ENCODE measurements at places on chromosomes 4 and X.

DNA sequence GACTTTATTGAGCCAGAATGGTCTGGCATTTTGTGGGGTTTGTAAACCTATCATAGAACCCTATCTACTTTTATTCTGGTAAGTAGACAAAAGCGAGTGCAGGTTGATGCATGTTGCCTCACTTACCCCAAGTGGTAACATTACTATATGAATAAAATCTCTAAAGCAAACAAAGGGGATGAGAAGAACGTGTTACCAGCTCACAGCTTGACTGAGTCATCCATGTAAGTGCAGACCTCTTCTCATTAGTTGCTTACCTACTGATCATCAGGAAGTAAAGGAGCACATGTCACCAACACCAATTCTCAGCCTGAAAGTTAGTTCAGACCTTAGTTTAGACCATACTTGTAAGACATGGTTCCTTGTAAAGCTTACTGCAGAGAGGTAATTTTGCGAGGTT lies 1328.3 kb downstream of the C4orf33 start:
- no peak for DNase-seq

GRCh38 chrX:15948318-15948660 lies 93.7 kb upstream of the AP1S2 start:
- DNase-seq = no peak

GRCh38 chr4:20078644-20079043 lies 173.1 kb upstream of the SLIT2 start:
- DNase-seq = no peak

GRCh38 chr4:153759407-153760316 lies at the start of gene RNF175:
RNF175 (minus strand) TSS chr4:153760024; CDS start chr4:153759862, 162 bp downstream.
- no peak for DNase-seq

GRCh38 chr4:145865274-145865941 lies 73.2 kb downstream of the ZNF827 start:
- no peak for DNase-seq

DNA sequence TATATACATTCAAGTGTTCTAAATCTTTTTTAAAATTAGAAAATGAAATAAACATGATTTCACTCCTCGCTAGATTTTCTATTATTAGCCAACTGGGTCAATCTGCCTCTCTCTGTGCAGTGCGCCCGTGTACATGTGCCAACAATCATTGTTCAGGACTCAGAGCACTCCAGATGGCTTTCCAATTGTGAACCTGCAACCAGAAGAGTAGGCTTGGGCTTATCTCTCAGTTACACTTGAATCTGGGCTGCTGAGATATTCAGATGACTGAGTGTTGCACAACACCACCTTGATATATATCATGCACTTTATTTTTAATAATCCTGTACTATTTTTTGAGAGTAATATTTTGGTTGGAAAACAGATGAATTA lies 184.0 kb upstream of the FSTL5 start:
- no peak for DNase-seq

DNA sequence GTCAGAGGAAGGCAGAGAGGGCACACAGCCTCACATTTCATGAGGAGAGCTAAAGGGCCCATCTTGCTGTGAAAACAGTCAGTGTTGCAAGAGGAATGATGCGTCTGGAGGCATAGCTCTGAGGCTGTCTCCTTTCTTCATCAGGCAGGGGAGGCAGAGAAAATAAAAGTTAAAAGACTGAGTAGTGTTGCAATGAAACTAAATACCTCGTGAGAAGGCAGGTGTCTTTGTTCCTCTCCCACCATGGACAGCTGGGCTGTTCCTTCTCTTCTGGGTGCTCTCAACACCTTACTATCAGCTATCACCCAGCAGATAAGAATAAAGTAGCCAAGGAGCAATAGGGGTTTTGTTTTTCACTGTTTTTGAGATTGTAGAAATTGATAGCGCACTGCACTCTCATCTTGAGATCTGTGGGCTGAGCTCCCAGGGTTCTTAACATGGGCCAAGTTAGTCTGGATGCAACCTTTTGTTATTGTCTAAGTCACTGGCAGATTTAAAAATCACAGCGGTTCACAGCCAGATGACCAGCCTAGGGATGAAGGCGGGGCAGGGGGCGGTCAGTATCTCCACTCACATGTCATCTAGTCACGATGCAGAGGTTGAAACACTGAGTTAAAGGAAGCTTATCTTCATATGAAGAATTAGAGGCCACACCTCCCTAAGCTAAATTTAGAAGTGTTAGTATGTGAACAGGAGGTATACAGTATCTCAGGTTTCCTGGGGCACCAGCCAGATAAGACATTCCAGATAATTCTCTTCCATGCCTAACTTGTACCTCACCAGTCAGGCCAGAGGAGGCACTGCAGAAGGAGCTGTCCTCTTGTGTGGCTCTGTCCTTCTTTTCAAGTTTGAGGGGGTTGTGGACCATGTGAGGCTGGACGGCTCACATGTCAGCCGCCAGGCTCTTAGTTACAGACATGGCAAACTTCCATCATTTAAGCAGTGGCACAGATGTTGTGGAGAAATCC lies 36.9 kb downstream of the PARM1 start:
- no peak for DNase-seq

DNA sequence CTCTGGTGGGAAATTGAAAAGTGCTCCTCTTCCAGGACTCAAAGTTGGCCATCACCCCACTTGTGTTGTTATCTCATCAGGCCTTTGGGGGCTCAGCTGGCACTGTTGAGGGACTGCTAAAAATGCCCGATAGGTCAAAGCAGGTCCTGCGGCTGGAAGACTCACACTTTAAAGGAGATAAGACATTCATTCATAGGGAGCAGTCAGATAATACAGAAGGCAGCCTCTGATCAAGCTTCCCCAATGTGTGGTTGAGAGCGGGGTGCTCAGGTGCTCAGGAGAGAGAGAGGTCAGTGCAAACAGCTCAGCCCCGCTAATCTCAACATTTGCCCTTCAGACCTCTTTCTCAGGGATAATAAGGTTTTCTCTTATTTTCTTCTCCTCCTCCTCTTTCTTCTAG lies 70.3 kb downstream of the TMEM154 start:
- DNase-seq = no peak

DNA sequence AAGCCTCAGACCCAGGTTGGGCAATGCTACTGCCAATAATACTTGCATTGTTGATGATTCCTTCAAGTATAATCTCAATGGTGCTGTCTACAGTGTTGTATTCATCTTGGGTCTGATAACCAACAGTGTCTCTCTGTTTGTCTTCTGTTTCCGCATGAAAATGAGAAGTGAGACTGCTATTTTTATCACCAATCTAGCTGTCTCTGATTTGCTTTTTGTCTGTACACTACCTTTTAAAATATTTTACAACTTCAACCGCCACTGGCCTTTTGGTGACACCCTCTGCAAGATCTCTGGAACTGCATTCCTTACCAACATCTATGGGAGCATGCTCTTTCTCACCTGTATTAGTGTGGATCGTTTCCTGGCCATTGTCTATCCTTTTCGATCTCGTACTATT lies 7.4 kb downstream of the LPAR4 start:
- no peak for DNase-seq

GRCh38 chrX:153631907-153632594 lies 15.0 kb upstream of the DUSP9 start:
- DNase-seq = no peak

DNA sequence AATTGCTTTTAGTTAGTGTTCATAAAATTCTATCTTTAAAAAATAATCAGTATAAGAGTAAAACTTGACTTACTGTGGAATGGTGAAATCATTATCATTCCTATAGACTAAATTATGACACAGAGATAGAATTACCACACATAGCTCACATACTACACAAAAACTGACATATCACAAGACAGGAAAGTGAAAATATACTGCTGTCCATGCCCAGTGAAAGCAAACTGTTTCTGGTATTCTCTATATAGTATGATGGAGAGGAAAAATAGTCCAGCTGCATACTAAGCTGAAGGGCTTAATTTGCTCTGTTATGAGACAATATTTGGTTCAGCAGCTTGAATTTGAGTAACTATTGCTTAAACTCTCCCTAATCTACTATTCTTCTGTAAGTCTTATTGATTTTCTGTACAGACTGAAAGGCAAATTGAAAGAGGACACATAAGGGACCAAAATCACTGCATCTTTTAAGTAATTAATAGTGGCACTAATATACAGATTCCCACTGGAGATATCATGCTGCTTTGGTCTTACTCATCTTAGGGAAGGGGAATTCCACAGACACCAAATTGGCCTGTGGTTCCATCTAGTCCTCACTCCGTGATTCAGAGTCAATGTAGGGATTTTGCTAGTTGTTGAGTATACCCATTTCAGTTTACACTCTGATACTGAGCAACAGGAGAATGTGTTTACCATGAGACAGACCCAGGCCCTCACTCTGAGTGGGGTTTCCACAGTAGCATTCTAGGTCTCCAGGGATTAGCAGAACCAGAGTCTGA lies 47.4 kb upstream of the AGA start:
- DNase-seq = no peak

DNA sequence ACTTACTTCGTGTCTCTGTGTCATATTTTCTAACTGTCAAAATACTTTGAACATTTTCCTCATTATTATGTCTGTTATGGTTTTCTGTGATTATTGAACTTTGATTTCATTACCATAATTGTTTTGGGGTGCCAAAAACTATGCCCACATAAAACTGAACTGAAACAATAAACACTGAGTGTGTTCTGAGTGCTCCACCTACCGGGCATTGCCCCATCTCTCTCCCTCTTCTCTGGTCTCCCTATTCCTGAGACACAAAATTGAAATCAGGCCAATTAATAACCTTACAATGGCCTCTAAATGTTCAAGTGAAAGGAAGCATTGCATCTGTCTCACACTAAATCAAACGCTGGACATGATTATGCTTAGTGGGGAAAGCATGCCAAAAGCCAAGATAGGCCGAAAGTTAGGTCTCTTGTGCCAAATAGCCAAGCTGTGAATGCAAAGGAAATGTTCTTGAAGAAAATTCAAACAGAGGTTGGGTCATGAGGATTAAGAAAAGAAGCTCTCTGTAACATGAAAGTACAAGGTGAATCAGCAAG lies 972.3 kb downstream of the PCDH7 start:
- DNase-seq = no peak

DNA sequence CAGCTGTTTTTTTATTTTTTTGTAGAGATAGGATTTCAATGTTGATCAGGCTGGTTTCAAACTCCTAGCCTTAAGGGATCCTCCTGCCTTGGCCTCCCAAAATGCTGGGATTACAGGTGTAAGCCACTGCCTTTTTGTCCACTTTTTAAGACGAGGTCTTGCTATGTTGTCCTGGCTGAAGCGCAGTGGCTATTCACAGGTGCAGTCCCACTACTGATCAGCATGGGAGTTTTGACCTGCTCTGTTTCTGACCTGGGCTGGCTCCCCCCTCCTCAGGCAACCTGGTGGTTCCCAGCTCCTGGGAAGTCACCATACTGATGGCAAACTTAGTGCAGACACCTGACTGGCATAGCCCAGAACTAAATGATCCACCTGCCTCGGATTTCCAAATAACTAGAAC lies 2.3 kb upstream of the NSD2 start:
- no peak for DNase-seq

- DNase-seq = no peak
These were observed 368.6 kb upstream of the TENM3 start for GRCh38 chr4:181874602-181875001.

- DNase-seq = no peak
These were observed 29.4 kb upstream of the KLHL2 start for GRCh38 chr4:165177725-165178666.

- no peak for DNase-seq
These were observed 500 bp downstream of the GAR1 start for GRCh38 chr4:109816082-109816442.

Data from HS-5 (cell line).